ENCODE measurements at places on chromosomes 1 and 21.
A peak's percentile ranks its signal among the peaks of the same experiment; 100 is the strongest.

DNA sequence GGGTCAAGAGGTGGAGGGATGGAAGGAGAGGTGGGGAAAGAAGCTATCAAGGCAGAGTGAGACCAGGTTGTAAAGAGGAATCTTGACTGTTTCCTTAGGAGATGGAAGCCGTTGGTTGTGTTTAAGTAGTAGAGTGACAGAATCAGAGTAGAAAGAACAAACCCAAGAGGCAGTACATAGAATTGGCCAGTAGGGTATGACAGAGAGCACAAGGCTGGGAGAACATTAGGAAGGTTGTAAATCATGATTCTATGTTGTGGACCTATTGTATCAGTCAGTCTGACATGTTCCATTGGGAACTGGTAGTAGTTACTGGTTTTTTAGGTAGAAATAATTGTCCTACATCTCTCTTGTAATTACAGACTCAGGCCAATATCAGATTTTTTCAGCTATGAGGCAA, 486.9 kb upstream of the USP24 start:
- DNase-seq = peak; percentile 28

- no peak for DNase-seq
Measured at GRCh38 chr1:202831906-202832305, 21.2 kb downstream of the PCAT6 start.

DNA sequence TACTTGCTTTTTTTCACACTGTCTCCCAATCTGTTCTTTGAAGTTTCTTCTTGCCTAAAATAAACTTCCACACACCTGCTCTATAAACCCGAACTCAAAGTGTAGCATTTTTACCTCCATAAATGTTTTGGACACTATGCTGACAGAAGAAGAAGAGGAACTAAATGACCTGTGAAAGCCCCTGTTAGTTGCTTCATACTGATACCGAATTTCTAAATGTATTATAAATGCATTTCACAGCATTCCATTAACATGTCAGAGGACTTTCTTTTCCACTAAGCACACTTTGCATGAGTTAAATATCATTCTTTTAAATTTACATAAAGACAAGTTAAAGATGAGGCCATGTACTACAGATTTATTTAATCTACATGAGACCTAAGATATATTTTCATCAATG, 281.0 kb downstream of the SMYD3 start:
- DNase-seq = peak; percentile 21

GRCh38 chr1:16119926-16120325, 35.9 kb downstream of the EPHA2 start:
- DNase-seq = no peak

DNA sequence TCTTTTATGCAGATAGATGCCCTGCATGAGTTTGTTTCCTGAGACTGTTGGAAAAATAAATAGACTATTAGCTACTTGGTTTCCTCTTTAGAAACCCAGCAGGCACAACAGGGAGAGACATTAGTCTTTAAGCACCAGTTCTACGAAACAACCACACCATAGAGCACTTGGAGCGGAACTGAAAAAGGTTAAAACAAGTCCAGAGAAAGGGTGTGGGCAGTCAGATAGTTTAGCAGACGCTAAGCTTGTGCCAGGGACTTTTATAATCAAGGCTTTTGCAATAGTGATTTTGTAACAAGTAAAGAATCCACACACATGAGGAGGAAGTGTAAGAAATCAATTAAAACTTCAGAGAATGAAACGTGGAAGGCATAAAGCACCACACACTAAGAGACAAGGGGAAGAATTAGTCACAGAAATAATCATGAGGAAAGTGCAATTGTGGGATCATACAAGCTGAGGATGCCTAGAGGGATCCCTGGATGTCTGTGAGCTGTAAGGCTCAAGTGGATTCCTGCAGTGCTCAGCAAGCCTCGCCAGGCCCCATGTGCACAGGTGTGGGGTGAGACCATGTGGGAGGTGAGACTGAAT, 37.8 kb upstream of the TLR5 start:
- peak; percentile 94 for DNase-seq

GRCh38 chr21:36551321-36551720, 71.4 kb upstream of the CLDN14 start:
- no peak for DNase-seq

GRCh38 chr1:88956003-88956402, 36.4 kb downstream of the KYAT3 start:
- no peak for DNase-seq

- no peak for DNase-seq
Measured at GRCh38 chr1:195806060-195806459, 802.2 kb downstream of the KCNT2 start.

DNA sequence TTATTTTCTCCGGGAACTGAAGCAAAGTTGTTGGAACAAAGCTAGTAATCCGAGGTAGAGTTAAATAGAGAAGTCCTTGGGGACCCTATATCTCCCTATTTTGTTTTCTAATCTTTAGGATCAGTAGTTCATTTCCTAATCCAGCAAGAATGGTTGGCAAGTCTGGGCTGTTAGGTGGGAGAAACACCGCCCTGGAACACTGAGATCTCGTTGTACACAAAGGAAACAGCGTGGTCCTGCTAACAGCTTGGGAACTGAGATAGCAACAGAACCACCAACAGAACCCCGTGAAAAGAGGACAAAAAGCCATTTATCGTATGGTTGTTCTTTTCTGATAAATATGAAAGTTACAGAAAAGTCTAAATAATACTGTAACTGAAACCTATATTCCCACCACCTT, 121.9 kb upstream of the CDC42BPA start:
- DNase-seq = no peak

- DNase-seq = peak; percentile 96
Measured at GRCh38 chr21:35491920-35492678, 443.0 kb upstream of the RUNX1 start.

DNA sequence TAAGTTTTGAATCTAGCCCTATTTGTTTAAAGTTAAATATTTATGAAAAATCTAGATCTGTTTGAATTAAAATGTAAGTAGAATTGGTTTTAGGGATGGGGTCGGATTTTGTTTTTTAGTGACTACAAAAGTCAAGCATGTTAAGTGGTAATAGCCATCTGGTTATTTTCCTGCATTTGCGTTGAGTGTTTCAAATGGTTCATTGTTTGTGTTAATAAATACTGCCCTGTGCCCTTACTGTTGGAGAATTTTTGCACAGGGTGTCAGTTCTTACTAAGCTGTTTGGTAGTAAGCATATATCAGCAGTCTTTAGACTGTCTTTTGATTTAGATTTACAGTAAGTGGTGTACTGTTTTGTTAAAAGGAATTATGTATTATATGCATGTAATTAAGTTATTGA, 46.1 kb upstream of the TARS2 start:
- no peak for DNase-seq

- DNase-seq = no peak
Measured at GRCh38 chr1:188314557-188315137, 1485.9 kb downstream of the PLA2G4A start.

DNA sequence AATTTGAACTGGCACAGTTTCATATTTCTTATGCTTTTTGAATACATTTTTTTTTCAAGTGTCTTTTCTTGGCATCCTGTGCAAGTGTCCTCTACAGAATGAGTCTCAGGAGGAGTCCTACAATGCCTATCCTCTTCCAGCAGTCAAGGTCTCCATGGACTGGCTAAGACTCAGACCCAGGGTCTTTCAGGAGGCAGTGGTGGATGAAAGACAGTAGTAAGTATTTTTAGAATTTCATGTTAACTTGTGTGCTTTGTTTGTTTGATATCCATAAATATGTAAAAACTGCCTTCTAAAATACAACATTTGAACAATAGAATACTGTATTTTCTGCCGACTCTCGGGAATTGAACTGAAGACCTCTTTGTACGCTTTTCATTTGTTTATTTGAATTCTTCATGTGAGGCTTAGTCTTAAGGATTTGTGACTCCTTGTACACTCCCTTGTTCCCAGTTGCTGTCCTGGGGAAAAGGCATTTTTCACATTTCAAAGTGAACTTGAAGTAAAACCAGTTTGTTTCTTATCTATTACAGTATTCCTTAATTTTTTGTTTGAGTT, 56.6 kb downstream of the NCF2 start:
- no peak for DNase-seq

Measured in suppressor macrophage treated with lipopolysaccharide for 1 hour (primary cell).